EL (cell line): ENCODE measurements at places on chromosomes 5 and 9.

- DNase-seq, result peak; percentile 74
Measured at GRCh38 chr9:105205787-105206495, 38.5 kb upstream of the SLC44A1 start.

DNA sequence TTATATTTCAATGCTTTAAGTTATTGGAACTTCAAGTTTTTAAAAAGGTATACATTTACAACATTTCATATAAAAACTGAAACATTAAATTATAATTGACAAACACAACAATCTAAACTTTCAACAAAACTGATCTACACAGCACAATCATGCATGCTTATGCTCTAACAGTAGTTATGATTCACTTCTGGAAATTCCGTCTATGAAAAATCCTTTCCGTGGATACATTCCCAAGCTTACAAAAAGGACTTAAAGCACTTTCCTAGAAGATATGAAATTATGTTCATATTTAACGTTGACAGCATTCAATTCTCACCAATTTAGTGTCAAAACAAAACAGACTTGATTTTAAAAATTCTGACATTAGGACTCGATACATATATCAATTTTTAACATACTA, 3.7 kb downstream of the HNRNPH1 start:
- DNase-seq, result no peak

DNA sequence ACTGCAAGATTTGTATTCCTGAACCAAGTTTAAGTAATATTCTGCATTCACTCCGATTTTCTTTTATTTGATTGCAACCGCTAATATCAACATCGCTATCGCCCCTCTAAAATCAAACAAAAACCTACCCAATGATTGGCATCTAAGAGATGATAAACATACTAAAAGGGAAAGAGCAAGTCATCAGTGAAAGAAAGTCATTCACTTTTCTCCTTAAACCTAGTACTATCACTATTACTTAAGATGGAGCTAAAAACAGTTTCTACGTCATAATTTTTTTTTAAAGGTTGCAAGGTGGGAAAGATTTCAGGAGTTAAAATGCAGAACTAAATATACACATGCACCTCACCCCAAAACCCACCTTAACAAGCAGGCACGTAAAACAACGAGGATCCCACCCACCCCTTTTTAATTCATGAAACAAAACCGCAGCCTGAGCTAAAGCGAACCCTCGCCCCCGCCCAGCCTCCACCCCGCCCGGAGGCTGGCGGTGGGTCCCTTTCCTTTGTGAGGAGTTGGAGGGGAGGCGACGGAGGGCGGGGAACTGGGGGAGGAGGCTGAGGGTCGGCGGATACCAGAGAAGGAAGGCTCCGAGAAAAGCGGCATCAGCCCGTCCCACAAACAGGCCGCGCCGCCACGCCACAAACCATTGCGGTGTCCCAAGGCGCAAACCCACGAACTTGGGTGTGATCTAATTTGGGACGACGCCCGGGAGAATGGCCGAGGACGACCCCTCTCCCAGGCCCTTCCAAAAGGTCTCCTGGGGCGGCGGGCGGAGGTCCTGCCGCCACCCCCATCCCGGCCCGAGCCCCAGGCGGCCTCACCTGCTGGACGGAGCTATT, 861 bp downstream of the UBQLN1 start:
- DNase-seq, result peak; percentile 49

DNA sequence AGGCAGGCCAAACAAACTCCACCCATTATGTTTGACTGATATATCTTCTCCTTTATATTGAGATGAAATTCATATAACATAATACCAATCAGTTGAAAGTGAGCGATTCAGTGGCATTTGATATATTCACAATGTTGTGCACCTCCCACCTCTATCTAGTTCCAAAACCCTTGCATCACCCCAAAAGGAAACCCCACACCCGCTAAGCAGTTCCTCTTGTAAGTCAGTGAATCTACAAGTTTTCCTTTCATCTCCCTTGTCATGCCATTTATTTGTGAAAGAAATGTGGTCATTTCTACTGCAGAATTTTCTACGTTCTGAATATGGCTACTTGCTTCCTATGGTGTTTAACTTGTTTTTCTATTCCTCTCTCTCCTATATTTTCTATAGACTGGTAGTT, 99.4 kb upstream of the PTPN3 start:
- no peak for DNase-seq

- no peak for DNase-seq
Measured at GRCh38 chr9:113901221-113901688, 25.1 kb downstream of the ZNF618 start.

DNA sequence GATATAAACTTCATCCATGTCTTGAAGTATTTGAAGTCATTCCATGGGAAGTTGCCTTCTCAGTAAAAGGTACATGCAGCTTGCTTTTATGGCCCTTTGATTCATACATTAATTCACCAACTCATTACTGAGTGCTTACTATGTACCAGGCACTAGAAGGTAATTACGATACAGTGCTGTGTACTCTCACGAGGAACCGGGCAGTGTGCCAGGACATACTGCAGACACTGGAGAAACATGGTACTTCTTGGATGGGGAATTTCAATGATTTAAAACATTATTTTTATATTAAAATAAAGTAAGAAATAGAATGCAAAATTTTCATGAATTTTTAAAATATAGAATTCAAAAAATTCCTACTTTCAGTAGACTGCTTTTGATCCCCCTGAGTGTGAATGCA, 71.4 kb upstream of the WDR41 start:
- no peak for DNase-seq

DNA sequence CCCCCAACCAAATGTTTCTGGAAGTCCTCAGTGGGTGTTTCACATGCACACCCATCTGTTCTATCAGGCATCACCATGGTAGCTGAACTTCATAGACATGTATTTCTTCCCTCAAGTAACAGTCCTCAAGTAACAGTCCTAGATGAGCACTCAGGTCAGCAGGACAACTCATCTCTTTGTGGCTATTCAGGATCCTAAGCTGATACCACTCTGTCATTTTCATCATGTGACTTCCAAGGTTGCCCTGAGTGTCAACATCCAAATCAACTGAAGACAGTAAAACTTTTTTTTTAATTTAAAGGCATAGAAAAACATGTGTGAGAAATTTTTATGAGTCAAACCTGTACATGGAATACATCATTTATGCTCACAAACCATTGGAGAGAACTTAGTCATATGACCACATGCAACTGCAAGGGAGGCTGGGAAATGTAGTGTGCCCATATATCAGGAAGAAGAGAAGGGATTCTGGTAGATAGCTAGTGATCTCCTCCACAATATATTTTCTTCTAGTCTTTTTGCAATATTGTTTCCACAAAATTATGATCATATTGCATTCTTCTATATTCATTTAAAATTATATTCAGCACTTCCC, 64.2 kb upstream of the FST start:
- DNase-seq, result no peak

- peak; percentile 41 for DNase-seq
Measured at GRCh38 chr9:129568560-129569501, 52.1 kb downstream of the C9orf50 start.

DNA sequence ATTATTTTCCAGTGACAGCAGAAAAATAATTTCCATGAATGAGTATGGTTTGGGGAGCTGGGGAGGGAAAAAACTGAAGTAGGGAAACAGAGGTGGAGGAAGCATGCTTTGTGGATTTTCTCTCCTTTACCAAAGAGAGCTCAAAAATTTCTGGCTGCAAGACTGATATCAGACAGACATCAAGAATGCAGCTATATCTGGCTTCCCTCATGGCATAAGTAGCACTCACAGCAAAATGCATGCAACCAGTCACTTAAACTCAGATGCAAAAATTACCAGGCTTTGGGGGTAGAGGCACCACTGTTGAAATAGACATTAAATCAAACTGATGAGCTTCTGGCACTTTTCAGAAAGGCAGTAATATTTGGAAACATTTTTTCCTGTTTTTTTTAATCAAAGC, 196.9 kb downstream of the TSSK1B start:
- no peak for DNase-seq

DNA sequence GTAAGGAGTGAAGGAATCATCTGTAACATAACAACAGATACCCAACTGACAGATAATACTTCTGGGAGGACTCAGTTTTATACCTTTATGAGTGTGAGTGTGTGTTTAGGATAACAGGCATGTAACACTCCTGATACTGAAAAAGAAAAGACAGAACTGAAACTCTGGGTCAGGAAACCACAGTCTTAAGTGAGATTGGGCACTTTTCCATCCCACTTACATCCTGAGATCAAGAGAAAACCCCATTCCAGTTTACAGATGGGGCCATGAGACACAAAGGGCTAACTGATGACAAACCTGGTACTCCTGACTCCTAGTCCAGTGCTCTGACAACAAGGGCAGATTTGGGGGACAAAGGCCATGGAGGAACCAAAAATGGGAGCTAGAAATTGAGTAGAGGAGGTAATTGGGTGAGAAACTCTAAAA, 18.0 kb downstream of the IL5 start:
- DNase-seq, result no peak

GRCh38 chr5:74116984-74117383, 491.0 kb downstream of the ARHGEF28 start:
- DNase-seq, result no peak

DNA sequence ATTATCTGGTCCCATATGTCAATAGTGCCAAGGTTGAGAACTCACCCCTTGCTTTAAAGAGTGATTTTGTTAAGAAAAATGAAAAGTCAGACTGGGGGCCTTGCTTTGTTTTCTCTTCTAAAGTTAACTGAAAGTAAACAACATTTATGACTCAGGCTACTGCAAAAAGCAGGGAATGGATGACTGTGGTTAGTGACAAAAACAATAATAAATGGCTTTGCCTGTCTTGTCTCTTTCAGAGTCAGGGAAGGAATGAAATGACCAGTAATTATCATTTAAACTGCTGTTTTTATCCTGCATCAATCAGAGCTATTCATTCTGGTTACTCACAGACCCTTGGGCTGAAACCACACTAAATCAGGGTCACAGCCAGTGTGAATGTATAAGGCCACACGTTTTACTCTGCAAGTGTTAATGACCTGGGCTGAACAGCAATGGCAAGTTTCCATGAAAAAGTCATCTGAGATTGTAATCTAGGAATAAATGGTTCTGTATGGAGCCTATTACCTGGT, 112.2 kb downstream of the ZNF608 start:
- DNase-seq, result peak; percentile 62

- no peak for DNase-seq
Measured at GRCh38 chr5:61678966-61679365, 346.9 kb downstream of the ZSWIM6 start.

- DNase-seq, result no peak
Measured at GRCh38 chr9:106600955-106601560, 261.9 kb upstream of the ZNF462 start.

DNA sequence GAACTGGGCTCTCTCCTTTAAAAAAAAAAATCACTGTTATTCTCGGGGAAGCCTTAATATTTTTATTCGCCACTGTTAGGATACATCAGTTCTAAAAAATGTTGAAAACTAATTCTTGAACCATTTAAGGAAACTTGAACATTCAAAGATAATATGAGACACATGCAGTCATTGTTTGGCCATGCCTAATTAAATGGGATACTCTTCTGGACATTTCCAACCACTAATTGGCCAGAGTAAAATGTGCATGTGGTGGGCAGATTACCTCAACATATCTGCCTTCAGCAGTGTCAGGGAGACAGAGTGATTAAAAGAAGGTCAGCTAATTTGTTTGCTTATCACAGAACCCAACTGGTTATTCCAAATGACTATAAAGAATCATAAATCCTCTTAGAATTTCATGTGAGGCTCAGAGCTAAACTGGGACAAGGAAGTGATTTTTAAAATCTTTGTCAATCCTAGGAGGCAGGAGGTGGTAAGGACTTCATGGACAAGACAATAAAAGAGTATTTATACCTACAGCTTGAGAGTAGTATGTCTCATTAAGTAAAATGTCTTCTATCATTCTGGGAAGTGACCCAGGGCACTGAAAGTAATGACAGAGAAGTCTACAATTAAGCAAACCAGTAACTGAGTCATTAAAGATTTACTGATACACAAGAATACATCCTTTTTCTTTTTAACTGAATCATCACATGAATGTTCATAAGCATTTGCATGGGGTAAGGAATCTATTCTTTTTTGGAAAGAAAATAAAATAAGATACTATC, 242.9 kb upstream of the TRPM3 start:
- DNase-seq, result peak; percentile 48

DNA sequence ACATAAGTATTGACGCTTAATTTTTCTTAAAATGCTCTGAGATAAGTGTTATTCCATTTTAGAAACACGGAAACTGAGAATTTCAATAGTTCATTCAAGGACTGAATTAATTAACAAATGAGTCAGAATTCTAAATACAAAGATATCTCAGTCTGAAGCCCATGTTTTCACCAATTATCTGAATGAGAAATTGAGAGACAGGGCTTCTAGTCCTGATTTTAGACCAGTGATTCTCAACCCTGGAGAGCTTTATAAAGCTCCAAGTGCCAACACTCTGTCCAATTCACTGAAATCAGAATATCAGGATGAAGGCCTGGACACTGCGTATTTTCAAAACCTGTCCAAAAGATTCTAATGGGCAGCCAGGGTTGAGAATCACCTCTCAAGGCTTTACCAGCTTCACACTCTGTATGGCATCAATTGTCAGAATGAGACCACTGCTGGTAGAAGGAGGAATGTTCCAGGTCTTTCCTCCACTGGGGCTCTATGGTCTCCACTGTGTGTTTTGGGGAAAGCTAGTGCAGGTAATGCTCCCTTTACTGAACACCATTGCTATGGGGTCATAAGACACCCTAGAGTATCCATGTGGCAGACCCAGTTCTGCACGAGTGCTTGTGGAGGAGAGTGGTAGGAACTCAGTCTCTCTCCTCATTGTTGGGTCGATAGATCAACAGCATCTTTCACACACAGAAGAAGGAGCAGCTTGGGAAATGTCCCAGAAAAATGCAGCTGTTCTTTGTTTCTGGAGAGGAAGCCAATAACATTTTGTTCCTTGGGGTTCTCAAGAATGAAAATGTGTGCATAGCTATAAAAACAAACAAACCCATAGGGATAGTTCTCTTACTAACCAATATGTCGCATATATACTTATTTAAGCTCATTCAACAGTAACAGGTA, 99.7 kb upstream of the OSMR start:
- DNase-seq, result no peak

- no peak for DNase-seq
Measured at GRCh38 chr5:69042500-69042899, 51.3 kb upstream of the SLC30A5 start.

GRCh38 chr5:71783891-71784290, 64.8 kb downstream of the CARTPT start:
- no peak for DNase-seq

- DNase-seq, result no peak
Measured at GRCh38 chr5:122701640-122702523, 73.0 kb upstream of the SNX2 start.

DNA sequence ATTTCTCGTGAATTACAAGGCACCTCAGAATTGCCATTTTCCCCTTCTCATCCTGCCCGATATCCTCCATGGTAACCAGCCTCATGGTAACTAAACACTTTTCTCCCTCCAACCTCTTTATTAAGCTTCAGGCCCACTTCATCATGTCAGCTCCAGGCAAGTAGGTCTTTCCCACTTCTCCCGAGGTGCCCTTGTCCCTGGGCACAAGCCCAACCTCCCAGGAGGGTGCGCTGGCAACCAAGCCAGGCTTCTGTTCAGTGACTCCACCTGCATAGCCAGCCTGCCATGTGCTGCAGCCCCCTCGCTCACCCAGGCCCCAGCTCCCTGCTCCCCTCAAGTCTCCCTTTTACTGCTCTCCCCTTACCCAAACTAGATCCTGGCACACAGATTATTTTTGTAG, 47.4 kb upstream of the AFAP1L1 start:
- no peak for DNase-seq

- no peak for DNase-seq
Measured at GRCh38 chr5:89343666-89344065, 460.7 kb upstream of the MEF2C start.
